ENCODE measurements at places on chromosomes 7 and 10.

DNA sequence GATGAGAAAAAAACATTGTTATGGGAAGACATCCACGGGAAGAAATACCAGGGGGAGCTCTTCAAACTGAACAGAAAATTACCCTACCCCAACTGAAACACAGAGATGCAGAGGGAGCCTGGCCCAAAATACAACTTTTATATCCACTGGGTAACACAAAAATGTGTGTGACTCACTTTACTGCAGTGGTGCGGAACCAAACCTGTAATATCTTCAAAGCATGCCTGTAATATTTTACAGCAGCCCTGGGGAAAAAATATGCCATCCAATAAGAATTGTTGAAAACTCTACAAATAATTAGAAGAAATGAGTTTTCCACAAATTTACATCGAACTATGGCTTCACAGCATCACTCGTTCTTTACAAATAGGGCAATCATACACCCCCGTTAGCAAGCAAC, 49.8 kb upstream of the SRRM3 start:
- no peak for DNase-seq

- DNase-seq = no peak
Observed at GRCh38 chr10:26566525-26567350, 128.6 kb downstream of the APBB1IP start.

GRCh38 chr7:26704786-26705185, 159.6 kb downstream of the SKAP2 start:
- no peak for DNase-seq

- DNase-seq = no peak
Observed at GRCh38 chr7:133602291-133602690, 349.4 kb downstream of the EXOC4 start.

DNA sequence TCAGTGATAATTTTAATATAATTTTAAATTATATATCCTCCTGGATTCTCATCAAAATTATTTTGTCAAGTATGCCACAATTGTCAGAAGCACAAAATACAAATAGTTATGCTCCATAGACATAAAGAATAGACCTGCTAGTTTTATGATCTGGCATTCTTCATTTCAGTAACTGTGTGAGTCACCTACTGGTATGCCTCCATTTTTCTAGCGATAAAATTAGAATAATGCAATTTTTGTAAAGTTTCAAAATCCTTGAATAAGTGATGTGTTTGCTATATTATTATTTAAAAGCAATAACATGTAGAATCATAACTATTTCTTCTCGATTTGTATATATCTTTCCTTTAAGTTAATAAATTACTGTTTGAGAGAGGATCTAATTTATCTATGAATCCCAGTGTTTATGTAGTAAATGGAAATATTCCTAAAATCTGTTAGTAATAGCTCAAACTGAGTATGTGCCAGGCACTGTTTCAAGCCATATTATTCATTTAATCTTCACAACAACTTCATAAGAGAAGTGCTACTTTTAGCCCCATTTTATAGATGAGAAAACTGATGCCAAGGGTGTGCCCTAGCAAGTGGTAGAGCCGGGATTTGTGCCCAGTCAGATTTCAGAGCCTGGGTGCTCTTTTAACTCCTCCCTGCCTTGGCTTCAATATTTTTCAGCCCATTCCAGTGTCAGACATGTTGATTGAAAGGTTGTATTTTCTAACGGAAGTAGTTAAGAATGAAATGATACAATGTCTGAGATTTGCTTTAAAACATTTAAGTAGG, 38.4 kb downstream of the NET1 start:
- no peak for DNase-seq

DNA sequence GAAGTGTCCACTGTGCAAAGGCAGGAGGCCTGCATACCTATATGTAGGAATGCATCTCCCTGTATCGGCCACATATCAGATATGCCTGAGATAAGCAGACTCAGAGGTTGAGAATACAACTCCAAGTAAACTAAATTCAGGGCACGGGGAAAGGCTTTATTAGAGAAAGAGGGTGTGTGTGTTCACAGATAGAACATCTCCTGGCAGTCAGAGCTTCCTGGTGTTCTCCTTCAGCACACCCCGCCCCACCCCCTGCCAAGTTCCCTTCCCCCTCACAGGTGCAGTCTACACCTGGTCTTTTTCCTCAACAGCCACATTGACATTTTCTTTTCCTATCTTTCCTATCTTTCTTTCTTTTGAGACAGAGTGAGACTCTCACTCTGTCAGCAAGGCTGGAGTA, 17.1 kb downstream of the GBX1 start:
- DNase-seq = no peak

- no peak for DNase-seq
Observed at GRCh38 chr10:113853578-113854012, 287 bp downstream of the DCLRE1A start.

DNA sequence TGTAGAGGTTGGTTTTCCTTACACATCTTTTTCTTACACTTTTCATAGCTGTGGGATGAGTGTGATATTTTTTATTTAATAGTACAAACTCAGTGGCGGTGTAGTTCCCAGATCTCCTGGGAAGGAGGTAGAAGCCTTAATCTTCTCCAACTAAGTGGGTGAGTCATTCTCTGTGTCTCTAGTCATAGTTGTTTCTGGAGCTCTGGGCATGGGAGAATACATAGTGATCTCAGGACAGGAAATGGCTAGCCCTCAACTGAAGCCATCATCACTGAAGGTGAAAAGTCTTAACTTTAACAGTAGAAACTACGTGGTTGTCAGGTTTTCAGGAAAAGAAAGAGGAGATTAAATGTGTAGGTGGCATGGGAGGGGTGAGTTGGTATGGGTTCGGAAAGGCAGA, 319.4 kb upstream of the FZD8 start:
- no peak for DNase-seq

- no peak for DNase-seq
Observed at GRCh38 chr7:113831556-113831955, 87.3 kb downstream of the PPP1R3A start.

GRCh38 chr7:117219485-117219884, 103.4 kb downstream of the WNT2 start:
- DNase-seq = no peak

DNA sequence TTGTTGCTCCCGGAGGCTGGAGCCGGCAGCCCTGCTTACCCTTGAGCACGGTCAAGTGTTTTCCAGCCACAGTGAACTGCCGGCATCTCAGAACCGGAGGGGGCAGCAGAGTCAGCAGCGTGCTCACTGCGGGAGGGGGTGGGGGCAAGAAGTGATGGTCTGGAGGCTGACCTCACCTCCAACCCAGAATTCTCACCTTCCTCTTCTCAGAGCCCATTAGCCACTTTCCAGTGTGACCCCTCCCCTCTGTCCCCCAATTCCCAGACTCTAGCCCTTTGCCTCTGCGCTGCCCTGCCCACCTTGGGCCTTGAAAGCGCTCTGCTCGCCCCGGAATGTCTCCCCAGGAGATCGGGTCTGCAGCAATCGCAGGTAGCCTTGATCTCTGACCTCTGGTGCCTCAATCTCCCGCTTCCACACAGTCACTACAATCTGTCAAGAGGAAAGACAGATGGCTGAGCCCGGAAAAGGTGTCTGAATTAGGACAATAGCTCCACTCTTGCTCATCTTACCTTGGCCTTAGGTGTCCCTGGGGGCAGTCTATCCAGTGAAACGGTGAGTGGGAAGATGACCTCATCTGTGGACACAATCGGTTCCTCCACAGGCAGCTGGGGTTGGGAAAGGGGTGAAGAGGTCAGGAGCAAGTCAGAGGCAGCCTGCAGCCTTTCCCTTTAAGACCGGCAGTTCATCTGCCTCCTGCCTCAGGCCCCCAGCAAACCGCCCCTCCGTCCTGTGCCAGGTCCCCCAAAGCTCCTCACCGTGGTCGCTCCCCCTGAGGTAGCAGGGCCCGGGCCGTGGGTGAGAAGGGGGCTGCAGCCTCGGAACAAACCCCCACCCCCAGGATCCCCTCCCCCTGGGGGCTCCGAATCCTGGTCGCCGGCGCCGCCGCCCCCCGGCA, 942 bp downstream of the TRAPPC14 start:
- no peak for DNase-seq

- no peak for DNase-seq
Observed at GRCh38 chr10:132460691-132461090, 63.7 kb downstream of the PWWP2B start.

- no peak for DNase-seq
Observed at GRCh38 chr10:43771675-43772074, 123.0 kb upstream of the ZNF32 start.

DNA sequence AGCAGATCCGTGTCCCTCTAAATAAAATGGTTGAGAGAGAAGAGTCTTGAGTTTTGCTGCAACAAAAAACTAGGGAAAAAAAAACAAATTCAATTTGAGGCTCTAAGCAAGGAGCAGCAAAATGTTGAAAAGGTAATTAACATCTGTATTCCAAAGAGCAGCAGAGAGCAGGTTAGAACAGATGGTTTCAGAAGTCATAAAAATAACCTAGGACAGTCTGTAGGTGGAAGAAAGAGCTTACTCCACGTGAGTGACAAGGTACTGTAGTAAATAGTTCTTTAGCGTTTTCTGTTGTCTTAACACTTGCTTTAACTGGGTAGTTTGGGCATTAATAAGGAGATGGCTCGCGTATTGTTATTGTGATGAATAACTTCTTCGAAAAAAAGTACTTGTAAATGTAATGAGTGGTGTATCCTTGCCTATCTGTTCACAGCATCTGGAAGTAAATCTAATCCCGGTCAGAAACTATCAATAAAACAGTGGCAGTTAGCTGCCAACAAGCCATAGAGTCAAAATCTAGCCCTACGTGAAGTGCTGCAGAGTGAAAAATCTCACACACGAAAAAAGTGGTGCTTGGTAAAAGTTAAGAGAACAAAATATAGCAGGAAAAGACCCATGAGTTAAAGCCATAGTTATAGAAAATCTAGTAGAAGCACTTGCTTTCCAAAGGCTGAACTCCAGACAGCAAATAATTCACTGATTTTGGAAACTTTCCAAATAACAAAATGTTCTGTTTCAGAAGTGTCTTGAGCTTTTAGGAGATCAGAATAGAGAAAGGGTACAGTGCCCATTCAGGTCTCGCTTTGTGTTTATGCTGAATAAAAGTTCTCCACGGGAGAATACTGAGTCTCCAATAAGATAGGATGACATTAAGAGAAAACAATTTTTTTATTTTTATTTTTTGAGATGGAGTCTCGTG, 49.3 kb upstream of the PARD3 start:
- DNase-seq = no peak

DNA sequence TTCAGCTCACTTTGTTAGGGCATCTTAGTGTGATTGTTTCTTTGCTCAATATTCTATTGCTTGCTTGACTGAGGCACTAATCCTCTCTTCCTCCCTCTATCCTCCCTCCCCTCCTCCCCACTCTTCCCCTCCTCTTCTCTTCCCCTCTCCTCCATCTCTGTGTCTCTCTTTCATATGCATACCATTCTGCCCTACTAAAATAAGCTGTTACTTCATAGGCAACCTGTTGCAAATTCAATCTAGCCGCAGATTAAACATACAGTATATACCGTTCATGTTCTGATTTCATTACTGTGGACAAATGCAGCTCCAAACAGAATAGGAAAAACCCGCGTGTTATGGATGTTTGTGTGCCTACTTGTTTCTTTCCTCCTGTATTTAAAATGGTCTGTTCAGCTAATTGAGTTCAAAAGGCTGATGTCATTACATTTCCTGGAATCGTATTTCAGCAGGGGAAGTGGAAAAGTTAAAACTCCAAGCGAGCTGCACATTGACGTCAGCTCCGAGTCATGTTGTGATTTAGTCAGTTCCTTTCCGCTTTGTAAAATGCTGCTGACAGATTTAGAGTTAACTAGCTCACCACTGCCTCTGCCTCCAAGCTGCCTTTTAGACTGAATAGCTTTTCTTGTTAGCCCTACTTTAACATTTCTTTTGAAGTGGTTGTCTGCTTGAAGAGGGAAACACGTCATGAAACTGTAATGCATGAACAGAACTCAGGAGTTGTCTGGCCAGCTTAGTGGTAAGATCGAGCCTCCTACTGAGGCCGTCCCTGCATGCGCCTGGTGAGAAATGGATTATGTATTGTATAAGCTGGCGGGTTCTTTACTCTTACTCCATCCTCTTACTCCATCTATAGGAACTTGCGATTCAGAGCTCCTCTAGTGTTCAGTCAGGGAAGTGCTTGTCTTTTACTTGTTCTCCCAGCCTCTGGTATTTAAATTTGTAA, 69.0 kb downstream of the CREM start:
- DNase-seq = no peak

DNA sequence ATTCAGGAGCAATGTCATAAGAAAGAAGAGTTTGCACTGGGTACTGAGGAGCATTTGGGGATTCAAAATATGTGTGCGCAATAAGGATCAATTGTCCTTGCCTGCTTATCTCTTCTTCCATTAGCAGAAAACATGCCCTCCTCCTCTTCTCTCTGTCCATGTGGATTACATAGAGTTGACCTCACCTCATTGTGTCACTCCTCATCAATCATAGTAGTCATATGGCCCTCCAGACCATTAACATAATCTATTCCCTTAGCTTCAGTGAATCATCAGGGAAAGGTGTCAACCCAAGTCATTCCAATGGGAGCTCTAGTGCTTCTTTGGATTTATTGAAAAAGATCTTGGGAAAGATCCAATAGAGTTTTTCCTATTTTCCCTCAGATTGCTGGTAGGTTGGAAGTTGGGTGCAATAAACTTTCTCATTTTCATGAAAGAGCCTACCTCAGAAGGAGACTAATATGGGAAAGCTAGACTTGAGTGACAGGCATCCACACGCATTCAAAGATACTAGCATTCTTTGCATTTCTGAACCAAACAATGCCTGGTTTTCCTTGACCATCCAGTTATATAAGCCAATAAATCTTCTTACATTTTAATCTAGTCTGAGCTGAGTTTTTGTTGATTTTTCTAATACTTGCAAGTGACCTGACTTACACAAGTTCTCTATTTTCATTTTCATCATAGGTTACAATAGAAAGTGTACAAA, 71.5 kb upstream of the FAM13C start:
- DNase-seq = no peak

DNA sequence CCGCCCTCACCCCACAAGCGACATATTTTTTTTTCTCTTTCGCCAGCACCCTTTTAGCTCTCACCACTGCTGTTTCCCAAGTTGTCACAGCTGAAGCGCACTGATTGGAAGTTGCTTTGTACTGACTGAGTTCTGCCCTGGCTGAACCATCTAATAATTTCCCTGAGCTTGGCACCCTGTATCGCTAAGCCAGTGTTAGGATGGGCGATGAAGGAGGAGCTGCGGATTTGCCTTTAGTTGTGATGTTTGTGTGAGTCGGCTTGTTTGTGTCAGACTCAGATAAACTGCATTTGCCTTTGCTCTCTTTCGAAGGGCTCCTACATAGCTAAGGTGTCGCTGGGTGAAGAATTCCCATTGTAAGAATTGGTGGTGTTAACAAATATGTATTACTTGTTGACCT, 1.3 kb upstream of the ATXN7L1 start:
- DNase-seq = no peak

GRCh38 chr10:3238115-3238871, 65.7 kb upstream of the PITRM1 start:
- no peak for DNase-seq

DNA sequence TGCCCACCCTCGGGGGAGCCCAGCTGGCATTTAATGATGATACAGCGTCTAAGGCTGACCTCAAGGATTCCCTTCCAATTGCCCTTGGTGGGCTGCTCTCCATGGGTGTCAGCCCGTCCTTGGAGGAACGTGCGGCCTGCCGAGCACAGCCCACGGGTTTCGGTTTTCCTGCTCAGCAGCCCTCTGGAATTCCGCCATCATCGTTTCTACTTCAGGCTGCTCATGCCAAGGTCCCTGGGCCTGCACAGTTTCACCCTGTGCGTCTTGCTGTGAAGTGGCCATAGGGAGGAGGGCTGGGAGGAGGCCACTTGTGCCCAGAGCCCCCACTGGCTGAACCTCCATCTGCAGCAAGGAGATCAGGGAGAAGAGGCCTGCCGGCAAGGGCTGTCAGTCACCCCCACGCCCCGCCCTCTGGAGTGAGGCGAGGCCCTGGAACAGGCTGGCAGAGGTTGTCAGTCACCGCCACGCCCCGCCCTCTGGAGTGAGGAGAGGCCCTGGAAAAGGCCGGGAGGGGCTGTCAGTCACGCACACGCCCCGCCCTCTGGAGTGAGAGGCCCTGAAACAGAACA, 82.8 kb downstream of the CHST15 start:
- no peak for DNase-seq
